ENCODE measurements at places on chromosomes 1 and 21.

GRCh38 chr1:41333146-41333784 lies 28.0 kb upstream of the FOXO6 start:
- DNase-seq, result no peak

GRCh38 chr1:173063171-173063570 lies 12.4 kb upstream of the TNFSF18 start:
- DNase-seq, result no peak

DNA sequence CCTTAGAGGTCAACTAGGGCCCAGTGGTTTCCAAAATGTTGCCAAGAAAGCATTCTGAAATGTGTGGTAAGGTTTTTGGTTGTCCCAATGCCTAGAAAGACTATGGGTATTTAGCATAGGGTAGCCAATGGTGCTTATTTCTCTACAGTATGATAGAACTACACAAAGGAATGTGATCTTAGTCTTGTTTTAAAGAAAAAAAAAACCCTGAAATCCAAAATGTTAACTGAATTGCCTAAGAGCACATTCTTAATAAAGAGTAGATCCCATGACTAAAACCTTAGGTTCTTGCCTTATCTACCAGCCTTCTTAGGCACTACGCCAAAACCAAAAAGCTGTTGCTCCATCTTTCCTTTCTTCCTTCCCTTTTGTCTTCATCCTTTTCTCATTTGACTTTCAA lies 428.2 kb downstream of the MRPL39 start:
- DNase-seq, result no peak

DNA sequence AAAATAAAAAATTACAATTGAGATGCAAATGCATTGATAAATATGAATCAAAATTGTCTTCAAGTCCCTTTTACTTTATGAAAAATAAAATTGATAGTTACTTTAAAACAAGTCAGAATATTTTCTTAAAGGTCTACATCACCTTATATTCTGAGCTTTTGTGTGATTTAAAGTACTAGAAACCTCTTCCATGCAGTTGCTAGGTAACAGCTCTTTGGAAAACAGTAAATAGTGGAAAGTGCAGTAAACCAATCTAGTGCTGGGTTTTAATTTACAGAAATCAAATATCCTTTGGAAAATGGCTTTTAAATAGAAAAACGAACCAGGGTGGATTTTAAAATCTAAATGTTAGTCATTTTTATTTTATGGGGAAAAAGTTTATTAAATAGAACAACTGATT lies 227.9 kb downstream of the KCNT2 start:
- no peak for DNase-seq

DNA sequence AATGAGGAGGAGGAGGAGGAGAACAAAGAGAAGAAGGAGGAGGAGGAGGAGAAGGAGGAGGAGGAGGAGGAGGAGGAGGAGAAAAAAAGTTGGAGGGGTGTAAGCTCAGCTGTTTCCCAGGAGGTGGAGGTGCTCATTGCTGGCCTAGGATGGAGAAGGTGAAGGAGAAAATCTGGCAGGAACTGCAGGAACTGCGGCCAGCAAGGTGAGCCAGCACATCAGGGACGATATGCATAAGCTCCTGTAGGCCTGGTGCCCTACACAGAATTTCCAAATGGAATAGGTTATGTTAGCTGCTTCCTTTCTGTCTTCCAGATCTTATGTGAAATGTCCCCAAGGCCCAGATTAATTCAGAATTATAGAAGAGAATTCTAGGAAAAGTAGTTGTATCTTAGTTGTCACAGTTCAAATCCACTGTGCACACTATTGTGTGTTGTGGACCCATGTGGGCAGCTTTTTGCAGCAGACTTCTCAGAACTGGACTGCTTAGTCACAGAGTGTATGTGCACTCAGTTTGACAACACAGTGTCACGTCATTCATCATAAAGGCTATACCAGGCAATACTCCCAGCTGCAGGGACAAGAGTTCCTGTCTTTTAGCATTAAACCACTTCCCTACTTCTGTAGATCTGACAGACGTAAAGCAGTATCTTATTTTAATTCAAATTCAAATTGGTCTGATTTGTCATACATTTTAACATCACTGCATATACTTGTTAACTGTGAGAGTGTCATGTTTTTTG lies 303.7 kb downstream of the HLX start:
- no peak for DNase-seq

DNA sequence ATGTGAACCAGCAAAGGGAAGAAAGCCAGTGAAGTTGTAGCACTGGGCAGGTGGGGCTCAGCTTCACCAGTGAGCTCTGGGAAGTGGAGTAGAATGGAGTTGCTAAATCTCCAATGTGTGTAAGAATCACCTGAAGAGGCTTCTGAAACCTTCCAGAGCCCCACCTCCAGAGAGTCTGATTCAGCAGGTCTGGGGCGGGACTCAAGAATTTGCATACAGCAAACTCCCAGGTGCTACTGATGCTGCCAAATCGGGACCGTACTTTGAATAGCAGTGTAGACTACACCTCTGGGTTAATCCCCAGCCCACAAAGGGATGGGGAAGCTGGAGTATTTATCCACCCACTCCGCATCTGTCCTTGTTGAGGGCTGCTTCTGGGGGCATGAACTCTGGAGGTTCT lies 154.3 kb downstream of the IGSF21 start:
- no peak for DNase-seq

- DNase-seq, result no peak
Measured at GRCh38 chr1:178540204-178540603, 27.3 kb downstream of the TEX35 start.

- DNase-seq, result no peak
Measured at GRCh38 chr21:38936240-38936639, 130.5 kb downstream of the ETS2 start.

- DNase-seq, result no peak
Measured at GRCh38 chr1:86718786-86719185, 14.4 kb downstream of the SH3GLB1 start.

- DNase-seq, result no peak
Measured at GRCh38 chr1:238469146-238469631, 578.5 kb upstream of the ZP4 start.

- DNase-seq, result no peak
Measured at GRCh38 chr1:179881642-179882252, 338 bp upstream of the TOR1AIP1 start.

- DNase-seq, result no peak
Measured at GRCh38 chr1:112954017-112954650, 1.9 kb downstream of the SLC16A1 start.

- no peak for DNase-seq
Measured at GRCh38 chr1:106223213-106223612, 833.3 kb upstream of the PRMT6 start.

GRCh38 chr1:61052395-61053225 lies 29.8 kb upstream of the NFIA start:
- DNase-seq, result no peak

GRCh38 chr1:208653426-208653825 lies 409.2 kb upstream of the PLXNA2 start:
- DNase-seq, result no peak

DNA sequence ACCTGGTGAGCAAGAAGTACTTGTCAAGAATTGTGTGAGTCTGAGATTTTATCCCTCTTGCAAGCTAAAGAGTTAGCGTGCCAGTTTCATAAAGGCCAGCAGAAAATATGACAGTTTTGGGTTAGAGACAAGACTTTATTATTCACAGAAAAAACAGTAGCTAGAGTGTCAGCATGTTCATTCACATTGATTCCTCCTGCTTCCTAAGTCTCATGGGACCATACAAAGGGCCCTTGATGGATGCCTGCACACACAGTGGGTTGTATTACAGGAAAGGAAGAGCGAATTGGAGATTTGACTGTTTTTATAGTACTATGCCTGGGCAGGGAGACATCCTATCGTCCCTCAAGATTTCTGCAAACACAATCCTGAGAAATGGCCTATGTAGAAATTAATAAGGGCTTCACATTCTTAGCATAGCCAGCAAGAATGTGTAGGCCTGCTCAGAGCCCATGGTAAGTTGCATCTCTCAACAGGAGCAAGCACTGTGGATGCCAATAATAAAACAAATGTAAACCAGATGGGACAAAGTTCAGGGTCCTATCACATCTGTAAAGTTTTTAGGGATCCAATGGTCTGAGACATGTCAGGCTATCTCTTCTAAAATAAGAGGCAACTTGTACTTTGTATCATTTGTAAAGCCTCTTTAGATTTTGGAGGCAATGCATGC lies 4.0 kb upstream of the ASPM start:
- no peak for DNase-seq

GRCh38 chr21:36513430-36513829 lies 33.5 kb upstream of the CLDN14 start:
- DNase-seq, result no peak

DNA sequence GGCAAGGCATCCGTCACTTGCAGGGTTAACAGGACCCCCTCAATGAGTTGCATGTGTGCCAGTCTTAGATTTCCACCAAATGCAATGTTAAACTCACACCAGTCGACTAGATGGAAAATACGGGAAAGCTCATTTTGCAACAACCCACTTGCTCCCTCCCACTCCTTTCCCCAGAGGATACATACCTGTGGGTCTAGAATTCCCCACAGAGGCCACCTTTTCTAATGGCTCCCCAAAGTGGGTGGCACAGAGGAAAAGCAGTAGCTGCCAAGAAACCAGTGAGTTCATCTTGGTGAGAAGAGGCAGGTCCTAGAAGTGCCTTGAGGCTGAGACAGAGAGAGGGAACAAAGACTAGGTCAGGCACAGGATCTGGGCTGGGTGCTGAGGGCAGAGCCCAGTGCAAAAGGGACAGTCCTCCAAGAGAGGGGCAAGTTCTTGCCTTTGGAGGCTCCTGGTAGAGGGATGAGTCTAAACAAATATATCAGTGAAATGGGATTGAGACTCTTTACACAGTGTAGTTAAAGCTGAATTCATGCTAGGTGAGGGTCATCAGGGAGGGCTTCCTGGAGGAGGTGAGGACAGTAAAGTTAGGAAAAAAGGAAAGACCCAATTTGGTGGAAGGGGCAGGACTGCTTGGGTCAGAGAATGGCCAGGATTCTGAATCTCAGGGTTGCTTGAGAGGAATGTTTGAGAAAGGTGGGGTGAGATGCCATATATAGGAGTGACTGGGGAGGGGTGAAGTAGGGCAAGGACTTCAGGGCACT lies 3.5 kb downstream of the KISS1 start:
- DNase-seq, result no peak

DNA sequence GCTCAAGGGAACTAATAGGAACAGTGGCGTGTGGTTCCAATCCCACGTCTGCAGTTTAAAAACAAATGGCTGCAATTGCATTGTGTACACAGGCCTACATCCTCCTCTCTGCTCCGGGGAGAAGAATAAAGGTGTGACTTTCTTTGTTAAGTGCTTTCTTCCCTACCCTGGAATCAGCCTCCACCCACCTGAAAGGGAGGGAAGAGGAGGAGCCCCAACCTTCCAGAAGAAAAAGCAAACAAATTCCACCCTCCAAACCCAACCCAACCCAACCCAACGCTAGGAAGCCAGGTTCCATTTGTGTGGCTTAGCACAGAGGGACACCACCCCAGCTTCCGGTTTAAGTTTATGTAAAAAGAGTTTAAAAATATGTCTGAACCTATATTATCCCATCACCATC lies 11.8 kb upstream of the BACE2 start:
- no peak for DNase-seq

DNA sequence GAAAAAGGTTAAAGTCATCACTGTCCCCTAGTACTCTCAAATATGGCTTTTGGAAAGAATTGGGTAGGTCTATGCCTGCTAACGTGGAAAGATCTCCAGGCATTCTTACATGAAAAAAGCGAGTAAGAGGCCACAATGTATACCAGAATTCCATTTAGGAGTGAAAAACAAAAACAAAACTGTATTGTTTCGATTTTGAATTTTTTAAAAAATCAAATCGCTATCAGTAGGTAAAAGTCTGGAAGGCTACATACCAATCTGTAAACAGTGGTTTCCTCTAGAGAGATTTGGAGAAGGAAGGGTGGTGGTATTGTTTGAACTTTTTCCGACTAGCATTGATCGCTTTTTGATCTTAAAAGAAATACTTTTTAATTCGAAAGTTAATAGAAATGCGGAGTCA lies 55.9 kb downstream of the RRAGC start:
- no peak for DNase-seq

DNA sequence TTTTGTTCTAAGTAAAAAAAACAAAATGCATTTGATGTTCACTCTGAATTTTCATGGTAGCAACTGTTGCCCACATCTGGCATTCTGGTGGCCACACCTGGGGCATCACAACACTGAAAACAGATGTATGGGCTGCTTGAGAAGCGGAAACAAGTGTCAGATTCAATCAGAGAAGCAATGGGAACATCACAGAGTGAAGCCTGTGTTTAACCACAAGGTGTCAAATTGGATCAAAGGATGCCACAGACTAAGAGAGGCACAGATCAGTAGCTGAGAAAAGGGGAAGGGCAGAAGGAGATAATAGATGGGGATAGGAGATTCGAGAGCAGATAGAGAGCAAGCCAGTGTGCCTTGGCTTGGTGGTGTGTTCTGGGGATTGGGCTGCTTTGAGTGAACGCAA lies 49.8 kb upstream of the MTF2 start:
- DNase-seq, result no peak

DNA sequence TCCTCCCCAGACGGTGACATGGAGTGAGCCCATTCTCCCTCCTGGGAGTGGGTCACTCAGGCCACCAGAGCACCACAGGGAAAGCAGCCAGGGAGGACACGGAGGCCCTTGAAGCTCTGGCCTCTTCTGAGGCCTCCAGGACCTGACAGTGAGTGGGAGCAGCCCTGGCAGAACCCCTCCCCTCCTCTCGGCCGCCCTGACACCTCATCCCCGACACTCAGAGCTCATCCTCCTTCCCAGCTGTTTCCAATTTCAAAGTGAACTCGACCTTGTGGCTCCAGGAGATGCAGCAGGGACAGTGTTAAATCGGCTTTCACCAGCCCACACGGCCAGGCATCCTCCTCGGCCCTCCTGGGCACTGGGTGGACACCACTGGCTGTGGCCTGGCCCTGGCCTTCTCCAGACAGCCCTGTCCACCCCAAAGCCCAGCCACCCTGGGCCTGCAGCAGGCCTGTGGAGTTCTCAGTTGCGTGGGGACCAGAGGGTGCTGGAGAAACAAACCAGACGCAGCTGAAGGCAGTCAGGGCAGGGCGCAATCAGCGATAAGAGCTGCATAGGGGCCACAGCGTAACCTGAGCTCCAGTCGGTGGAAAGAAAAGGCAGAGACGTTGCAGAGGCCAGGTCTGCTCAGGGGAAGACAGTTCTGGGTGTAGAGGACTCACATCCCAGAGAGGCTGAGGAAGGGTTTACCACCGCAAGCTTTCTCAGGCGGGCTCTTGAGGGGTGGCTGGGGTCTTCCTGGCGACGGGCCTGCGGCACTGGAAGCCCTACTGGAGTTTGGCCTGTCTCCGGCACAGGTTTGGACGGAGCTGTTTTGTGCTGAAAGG lies 27.1 kb downstream of the FTCD start:
- no peak for DNase-seq

DNA sequence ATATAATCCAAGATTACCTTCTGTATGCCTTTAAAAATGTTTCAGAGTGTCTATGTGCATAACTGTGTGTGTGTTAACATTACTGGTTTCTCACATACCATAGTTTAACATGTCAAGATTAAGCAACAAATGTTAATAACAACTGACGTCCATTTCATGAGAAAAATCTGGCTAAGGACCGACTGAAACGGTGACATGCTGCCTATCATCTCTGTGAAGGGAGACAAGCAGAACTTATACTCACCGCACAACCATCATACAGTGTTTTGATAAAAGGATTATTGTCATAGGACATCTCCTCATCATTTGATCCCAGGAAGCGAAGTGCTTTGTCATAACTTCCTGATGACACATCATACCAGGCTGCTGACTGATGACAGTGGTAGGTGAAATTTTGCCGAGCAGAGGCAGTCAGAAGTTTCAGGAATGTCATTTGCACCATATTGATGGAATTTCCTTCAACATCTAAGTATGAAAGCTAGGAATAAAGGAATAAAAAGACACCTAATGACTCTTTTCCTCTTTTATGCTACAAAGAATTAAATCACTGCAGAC lies 228.8 kb downstream of the COL11A1 start:
- no peak for DNase-seq

GRCh38 chr1:60088620-60089155 lies 15.1 kb upstream of the C1orf87 start:
- no peak for DNase-seq
